ENCODE measurements at places on chromosomes 2 and 18.

GRCh38 chr2:135647836-135648579 lies 93.6 kb upstream of the UBXN4 start:
- no peak for DNase-seq

- DNase-seq: no peak
These were observed 1728.3 kb downstream of the SUCLG1 start for GRCh38 chr2:82730811-82731210.

- no peak for DNase-seq
These were observed 92.5 kb upstream of the SLC35G4 start for GRCh38 chr18:11516751-11517503.

DNA sequence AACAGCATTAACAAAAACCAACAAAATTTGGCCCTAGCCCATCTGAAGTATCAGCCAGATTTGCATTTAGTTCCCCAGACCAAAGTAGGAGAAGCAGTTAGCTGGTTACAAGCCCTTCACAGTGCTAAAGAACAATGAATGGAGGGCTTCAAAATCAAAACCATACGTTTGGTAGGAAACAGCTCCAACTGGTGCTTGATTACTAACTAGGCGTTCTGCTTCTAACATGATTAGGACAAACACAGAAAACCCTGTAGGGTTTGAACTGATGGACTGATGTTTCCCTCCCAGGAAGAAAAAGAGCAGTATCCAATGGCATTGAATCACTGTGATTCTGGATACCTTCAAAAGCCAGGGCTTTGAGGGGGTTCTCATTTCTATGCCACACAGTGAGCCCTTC lies 20.5 kb upstream of the STAT4 start:
- DNase-seq: no peak

- no peak for DNase-seq
These were observed 201 bp upstream of the TRAPPC12 start for GRCh38 chr2:3379339-3379646.

GRCh38 chr18:29560270-29560669 lies 1383.3 kb upstream of the CDH2 start:
- DNase-seq: no peak

DNA sequence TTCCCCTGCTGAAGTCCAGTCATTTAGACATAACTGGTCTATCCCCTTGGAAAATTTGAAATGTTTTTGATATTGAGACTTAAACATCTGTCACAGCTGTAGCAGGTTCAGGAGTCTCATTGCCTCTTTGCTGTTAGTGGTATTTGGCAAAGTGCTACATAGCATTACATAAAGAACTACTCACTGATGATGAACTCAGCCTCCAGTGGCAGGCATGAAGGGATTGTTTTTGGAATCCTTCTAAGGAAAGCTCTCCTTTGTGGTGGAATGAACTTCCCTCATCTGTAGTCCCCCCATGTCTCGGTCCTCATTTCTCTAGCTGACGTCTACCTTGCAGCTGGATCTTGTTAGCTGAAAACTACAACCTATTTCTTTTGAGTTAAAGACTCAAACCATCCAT lies 111.6 kb downstream of the TACR1 start:
- no peak for DNase-seq

GRCh38 chr2:163247156-163247846 lies 408.7 kb upstream of the KCNH7 start:
- DNase-seq: no peak

DNA sequence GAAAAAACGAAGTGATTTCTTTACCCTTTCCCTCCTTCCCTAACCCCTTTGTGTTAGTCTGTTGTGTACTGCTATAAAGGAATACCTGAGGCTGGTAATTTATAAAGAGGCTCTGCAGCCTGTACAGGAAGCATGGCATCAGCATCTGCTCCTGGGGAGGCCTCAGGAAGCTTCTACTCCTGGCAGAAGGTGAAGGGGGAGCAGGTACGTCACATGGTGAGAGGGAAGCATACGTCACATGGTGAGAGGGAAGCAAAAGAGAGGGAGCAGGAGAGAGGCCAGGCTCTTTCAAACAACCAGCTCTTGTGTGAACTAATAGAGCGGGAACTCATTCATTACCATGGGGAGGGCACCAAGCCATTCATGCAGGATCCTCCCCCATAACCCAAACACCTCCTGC lies 126.2 kb downstream of the CAPN13 start:
- no peak for DNase-seq

DNA sequence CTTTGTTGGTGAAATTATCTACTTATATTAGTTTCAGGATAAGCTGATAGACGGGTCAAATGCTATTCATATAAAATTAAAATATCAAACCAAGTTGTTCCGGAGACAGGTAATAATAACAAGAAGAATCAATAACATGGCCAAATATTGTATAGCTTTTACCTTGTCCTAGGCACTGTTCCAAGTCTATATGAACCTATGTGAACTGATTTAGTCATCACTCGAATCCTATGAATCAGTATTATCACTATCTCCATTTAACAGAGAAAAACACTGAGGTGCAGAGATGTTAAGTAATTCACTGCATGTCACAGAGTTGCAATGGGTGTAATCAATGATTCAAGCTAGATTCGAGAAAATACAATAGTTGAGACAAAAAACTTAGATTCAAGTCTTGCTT lies 40.0 kb upstream of the TRIB2 start:
- DNase-seq: no peak

DNA sequence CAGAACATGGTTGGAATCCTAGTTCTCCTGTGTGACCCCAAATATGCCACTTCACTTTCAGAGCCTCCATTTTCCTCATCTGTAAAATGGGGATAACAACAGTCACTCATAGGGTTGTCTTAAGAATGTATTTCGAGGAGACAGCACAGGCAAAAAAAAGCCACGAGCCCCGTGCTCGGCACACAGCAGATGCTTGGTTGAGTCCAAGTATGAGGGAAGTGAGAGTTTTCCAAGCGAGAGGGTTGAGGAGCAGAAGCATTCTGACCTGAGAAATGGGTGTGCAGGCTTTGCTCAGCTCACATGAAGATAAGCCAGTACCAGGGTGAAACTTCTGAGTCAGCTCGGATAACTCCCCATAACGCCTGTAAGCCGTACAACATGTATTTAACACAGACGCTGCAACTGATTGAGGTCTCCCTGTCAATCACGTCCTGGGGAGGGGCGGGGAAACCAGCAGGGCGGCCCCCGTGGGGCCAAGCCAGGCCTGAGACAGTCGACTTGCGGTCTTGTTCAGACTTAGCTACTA lies 23.0 kb upstream of the ODC1 start:
- DNase-seq: no peak

- no peak for DNase-seq
These were observed 325.4 kb downstream of the ZNF804A start for GRCh38 chr2:184923751-184924150.

DNA sequence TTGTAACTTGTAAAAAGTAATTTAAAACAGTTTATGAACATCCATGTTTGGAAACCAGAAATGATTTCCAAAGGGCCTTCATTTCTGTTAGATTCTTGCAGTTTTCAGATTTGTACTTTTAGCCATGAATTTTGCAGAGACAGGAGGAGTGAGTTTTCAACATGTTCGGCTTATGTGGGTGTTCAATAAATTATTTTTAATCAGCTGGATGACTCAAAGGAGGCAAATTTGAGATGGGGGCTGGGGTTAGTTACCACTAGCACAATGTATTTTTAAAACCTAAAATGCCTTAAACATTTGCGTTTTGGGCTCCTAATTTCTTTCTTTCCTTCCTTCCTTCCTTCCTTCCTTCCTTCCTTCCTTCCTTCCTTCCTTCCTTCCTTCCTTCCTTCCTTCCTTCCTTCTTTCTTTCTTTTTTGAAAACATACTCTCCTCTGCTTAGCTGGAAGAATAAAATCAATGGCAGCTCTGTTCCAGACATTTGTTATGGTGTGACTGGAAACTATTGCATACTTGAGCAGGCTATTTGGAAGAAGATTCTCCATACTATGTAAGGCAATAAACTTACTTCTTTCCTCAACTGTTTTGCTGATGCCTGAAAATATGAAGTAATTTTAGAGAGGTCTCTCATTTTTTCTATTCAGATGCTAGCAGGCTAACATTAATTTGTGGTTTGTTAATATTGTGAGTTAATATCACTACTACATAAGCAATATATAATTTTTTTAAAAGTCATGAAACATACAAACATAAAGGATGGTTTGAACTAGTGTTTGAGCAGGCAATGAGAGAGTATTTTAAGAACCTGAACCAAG lies 394.4 kb downstream of the NYAP2 start:
- no peak for DNase-seq

DNA sequence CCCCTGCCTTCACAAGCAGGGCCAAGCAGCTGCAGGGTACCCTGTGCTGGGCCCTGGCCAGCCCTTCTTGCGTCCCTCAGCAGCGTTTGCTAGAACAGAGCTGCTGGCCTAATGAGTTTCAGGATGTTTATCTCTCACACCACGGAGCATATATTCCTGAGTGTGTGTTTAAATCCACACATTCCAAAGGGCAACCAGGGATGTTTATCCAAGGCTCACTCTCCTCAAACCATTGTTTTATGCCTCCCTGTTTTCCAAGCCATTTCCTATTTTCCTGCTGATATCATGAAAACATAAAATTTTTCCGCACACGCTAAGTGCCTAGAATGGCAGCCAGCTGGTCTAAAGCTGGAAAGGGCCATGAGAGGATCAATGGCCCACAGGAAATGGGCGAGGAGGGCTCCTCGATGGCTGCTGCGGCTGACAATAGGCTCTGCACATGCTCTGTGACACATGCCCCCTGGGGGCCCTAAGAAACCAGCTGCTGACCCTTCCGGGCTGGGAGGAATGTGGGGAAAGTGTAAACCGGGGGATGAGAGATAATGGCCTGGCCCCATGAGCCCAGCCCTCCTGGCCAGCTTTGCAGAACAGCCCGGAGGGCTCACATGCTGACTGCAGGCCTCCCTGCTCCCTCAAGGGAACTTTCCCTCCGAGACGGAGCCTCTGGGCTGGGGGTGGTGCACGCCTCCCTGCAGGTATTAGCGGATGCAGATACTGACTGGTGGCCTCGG lies 194.0 kb downstream of the NDUFA10 start:
- DNase-seq: no peak

GRCh38 chr2:70541481-70542020 lies 12.1 kb downstream of the TGFA start:
- no peak for DNase-seq

- no peak for DNase-seq
These were observed 176.3 kb downstream of the TNS1 start for GRCh38 chr2:217826520-217826919.

GRCh38 chr2:49002750-49003149 lies 151.6 kb downstream of the FSHR start:
- DNase-seq: no peak

DNA sequence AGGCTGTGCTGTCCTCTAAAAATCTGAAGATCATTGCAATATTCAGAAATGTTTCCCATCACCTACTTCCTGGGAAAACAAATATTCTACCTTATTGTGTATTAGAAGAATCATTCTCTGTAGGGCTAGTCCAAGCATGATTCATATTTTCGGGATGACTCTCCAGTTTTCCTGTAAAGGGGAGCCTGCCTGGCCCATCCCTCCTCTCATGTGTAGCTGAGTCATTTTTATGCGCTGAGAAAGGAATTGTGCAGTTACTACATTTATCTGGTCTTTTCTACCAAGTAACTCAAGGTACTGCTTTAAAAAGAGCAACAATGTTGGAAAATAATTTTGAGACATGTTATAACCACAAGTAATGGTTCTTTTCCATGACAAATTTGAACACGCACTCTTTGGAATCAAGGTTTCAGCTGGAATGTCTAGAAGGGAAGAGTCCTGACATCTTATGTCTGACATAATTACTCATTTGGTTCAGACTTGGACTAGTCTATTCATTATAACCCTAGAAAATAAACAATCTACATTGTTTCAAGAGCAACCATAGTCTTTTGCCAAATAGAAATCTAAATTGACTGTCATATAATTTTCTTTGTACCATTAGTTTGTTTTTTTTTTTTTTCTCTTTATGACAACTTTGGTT lies 6.6 kb downstream of the DSG3 start:
- no peak for DNase-seq

GRCh38 chr2:1979138-1979537 lies 234.8 kb upstream of the PXDN start:
- no peak for DNase-seq

DNA sequence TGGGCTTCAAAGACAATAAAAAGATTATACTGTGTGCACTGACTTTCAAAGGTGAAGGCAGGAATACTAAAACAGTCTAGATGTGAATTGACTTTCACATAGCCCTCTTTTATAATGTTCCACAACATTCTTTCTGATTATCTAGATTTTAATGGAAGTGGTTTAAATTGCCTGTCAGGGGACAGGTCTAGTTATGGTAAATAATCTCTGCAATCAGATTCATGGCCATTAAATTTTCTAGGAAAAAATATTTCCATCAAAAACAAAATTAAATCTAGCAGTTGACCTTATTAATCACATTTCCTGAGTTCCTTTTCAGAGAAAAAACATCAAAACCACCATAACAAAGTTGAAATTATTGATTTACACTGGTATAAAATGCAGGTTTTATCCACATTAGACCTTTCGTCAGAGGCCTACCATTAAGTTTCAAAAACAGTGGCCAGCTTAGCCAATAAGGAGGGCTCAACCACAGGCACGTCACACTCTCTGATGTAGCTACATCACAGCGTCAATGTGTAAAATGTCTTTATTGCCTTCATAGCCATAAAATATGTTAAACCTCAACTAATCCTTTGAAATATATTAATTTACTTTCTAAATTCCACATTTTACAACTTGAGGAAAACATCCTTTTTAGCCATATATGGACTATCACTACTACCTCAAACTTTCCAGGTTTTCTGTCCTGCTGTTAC lies 79.4 kb downstream of the NOL10 start:
- no peak for DNase-seq

DNA sequence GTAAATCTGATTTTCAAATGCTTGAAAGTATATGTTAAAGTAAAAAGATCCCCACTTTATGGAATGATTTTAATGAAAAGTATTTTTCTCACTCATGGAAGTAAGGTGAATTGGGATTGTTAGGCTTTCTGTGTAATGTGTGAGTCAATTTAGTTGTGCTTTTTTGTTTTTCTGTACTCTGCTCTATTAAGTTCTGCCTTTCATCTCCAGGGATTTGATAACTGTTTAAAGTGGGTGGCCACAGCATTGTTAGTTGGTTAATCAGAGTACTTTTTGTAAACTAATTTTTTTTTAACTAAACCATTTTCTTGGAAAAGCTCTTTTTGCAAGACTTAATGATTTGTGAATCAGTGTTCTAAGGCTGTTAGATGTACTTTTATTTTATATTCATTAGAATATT lies 76.8 kb downstream of the ABI2 start:
- DNase-seq: no peak

DNA sequence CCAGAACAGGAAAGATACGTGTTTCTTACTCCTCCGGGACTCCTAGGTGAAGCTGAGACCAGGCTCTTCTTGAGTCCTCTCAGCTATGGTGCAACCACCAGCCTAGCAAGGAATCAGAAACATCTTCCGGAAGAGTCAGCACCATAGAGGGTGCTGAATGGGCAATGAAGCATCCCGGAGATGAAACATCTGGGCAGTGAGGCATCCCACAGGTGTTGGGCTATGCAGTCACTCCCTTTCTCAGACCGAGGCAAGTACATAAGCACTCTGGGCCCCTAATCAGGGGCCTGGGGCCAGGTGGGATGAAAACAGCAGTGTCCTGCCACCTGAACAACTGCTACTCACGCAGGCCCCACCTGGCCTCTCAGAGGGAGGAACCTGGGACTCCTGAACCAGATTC lies 1.4 kb upstream of the CAPN10 start:
- no peak for DNase-seq

Data from omental fat pad (tissue), 4 donors.